ENCODE measurements at places on chromosomes 13 and 19.

DNA sequence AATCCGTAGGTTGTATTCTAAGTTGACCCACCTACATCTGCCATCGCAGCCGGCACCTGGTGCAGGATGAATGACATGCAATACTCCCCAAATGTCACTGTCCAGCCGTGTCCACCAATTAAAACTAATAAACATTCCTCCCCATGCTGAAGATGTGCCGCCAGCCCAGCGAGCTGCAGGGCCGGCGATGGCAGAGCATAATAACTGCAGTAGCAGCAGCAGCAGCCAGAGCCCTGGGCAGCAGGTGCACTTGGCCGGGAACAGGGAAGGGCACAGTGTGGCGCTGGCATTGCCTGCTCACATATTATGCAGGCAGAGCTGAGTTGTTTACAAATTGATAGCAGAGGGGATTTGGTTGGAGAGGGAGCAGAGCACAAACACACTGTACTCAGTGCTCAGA, 754.9 kb downstream of the OLFM4 start:
- DNase-seq, result no peak

- no peak for DNase-seq
These were observed 131.0 kb downstream of the DLEU7 start for GRCh38 chr13:50712456-50712855.

GRCh38 chr13:22549126-22549525, 631.7 kb upstream of the SGCG start:
- no peak for DNase-seq

DNA sequence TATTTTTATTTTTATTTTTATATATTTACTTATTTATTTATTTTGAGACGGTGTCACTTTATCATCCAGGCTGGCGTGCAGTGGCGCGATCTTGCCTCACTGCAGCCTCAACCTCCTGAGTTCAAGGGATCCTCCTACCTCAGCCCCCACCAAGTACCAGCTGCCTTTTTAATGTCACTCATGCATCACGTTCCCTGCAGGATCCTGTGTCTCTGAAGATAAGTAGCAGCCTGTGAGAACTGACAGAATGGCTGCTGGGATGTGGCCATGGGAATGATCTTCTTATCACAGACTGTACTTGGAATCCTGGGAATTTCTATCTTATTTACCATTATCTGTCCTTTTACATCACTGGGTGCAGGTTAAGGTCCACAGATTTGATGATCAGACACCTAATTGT, 9.2 kb upstream of the ZNF761 start:
- no peak for DNase-seq

DNA sequence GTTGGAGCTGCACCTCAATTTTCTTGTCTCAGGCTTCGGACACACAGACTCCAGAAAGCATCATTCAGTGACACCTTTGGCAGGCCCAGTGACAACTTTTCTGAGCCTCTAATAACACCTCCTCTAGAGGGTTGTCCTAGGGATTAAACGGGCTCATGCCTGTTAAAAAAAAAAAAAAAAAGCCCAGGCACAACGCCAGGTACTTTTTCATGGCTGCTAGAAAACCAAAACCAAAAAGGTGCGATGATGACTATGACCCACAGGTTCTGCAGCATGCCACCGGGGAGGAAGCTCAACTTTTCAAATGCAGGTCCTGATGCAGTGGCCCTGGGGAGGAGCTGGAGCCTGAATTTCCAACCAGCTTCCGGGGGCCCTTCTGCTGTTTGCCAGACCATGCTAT, 184.2 kb downstream of the ABCC4 start:
- DNase-seq, result no peak

DNA sequence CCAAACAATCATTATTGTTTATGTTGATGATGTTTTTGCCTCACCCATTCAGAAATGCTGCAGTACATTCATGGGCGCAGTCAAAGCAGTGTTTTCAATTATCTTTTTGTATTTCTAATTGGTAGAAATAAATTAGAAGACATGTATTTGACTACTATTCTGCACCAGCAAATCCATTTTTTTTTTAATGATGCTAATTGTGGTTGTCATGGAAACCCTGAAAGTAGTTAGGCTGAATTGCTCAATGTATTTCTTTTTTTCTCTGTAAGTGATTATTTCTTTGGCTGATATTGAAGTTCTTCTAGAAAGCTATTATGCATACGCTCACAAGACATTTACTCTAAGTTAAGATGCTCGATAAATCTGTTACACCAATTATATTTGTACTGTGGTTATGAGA, 101.2 kb downstream of the RFC3 start:
- no peak for DNase-seq

GRCh38 chr13:100235311-100235901, 146.5 kb downstream of the PCCA start:
- DNase-seq, result no peak

Data from mesothelial cell of epicardium (in vitro differentiated cells).